ENCODE measurements at places on chromosomes 1 and 21.

GRCh38 chr1:96206451-96206850 lies 515.1 kb upstream of the PTBP2 start:
- no peak for DNase-seq

DNA sequence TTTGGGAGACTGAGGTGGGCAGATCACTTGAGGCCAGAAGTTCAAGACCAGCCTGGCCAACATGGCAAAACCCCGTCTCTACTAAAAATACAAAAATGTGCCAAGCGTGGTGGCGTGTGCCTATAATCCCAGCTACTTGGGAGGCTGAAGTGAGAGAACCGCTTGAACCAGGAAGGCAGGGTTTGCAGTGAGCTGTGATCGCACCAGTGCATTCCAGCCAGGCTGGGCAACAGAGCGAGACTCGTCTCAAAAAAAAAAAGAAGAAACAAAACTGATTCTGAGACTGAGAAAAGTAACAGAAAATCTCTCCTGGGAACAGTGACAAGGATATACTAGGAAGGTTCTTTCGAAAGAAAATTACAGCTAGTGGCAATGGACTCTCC lies 20.9 kb downstream of the USP48 start:
- no peak for DNase-seq

- no peak for DNase-seq
Observed at GRCh38 chr1:71919811-71920509, 362.4 kb downstream of the NEGR1 start.

- DNase-seq: no peak
Observed at GRCh38 chr1:199834711-199835110, 192.8 kb upstream of the NR5A2 start.

GRCh38 chr1:182446033-182446669 lies 3.8 kb upstream of the RGSL1 start:
- DNase-seq: no peak

- DNase-seq: no peak
Observed at GRCh38 chr1:115732316-115732715, 36.2 kb downstream of the CASQ2 start.
